Activated CD8-positive, alpha-beta T cell treated with anti-CD3 and anti-CD28 coated beads for 36 hours (primary cell): ENCODE measurements at places on chromosomes 5 and 9. TPM values are rescaled to one million over a fixed set of nuclear protein-coding genes. Genes with fewer than 3 reads are reported as not detected.

TMEM215 gene
- not detected for total RNA-seq

TLR4 gene
- not detected for total RNA-seq

BNC2 gene
- not detected for total RNA-seq

HMMR gene
- total RNA-seq = 94.2 TPM

EIF4E1B gene
- total RNA-seq = not detected

PLAC8L1 gene
- not detected for total RNA-seq

TMEM174 gene
- total RNA-seq = not detected
